ENCODE measurements at places on chromosomes 11 and 22.
A peak's percentile ranks its signal among the peaks of the same experiment; 100 is the strongest.

- DNase-seq: no peak
Observed at GRCh38 chr11:117597071-117597470, 199.9 kb downstream of the DSCAML1 start.

- DNase-seq: no peak
Observed at GRCh38 chr11:133906746-133907145, 50.0 kb downstream of the IGSF9B start.

- no peak for DNase-seq
Observed at GRCh38 chr11:109929308-109929707, 163.9 kb upstream of the ZC3H12C start.

DNA sequence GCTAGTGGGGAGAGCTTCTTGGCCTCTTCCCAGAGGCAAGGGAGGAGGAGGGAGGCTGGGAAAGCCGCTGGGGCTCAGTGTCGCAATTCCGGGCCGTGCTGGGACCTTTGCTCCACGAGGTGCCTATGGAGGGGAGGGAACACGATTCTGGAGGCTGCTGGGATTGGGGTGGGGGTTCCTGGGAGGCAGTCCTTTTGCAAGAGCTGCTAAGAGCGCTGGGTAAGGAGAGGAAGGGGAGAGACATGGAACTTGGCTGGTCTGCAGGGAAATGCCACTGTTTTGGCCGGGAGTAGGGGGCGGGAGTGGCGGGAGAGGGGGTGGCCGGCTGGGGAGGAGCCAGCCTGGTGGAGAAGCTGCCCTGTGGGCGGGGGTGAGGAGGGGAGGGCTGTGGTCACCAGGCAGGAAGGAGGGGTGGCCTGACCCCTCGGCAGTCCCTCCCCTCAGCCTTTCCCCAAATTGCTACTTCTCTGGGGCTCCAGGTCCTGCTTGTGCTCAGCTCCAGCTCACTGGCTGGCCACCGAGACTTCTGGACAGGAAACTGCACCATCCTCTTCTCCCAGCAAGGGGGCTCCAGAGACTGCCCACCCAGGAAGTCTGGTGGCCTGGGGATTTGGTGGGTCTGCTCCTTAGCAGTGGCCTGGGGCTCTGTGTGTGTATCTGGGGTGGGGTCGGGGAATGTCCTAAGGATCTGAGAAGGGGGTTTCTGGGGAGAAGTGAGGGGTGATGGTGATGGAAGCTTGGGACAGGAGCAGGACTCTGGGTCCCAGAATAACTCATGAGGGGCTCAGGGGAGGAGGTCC, at the start of gene NR1H3:
TSS of gene NR1H3 (plus strand) at position 480 of the 800 bp plus-strand sequence. CDS start 1,221 bp downstream, outside the sequence.
- DNase-seq: no peak

DNA sequence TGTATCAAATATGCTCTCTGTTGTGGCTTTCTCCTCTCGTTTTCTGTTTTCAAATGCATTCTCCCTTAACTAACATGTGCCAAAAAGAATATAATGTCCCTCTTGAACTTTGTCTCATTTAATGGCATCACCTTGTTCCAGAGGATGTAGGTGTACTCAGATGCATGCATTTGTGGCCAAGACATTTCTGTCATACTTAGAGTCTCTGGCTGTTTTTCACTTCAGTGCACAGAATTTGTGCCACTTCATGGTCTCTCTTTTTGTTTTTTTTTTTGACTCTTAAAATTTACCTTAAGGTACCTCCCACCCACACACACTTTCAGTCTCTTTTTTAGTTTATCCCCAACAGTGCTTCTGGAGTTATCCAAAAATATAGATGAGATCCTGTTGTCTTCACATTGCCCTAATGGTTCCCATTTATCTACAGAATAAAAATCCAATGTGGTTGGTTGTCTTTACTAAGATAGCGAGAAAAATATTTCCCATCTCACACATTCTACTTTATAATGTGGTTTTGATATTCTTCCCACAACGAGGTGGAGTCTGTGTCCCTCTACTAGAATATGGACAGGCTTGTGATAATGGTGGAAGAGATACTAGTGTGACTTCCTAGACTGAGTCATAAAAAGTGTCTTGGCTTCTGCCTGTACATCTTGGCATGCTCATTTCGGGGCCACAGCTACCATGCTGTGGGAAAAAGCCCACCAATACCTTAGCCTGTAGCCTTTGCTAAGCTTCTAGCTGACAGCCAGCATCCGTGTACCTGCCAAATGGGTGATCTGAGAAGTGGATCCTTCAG, 125.8 kb downstream of the DDX10 start:
- no peak for DNase-seq

DNA sequence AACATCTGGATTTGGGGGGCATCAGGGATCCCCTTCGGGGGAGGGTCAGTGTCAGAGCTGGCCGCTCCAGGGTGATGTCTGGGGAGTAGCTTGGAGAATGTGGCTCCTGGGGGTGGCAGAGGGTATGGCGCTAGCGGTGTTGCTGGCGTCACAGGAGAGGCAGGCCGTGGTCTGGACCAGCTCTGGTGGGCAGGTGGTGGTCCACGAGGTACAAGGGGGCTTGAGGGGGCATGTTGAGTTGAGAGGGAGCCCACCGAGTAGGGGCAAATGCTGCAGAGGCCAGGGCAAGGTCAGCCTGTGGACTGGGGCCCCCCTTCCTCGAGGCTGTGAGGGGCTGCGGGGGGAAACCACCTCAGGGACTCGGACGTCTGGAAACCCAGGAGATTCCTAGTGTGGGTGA, 8.6 kb downstream of the GRAMD4 start:
- DNase-seq: no peak

- no peak for DNase-seq
Observed at GRCh38 chr22:27507111-27507611, 294.4 kb downstream of the MN1 start.

DNA sequence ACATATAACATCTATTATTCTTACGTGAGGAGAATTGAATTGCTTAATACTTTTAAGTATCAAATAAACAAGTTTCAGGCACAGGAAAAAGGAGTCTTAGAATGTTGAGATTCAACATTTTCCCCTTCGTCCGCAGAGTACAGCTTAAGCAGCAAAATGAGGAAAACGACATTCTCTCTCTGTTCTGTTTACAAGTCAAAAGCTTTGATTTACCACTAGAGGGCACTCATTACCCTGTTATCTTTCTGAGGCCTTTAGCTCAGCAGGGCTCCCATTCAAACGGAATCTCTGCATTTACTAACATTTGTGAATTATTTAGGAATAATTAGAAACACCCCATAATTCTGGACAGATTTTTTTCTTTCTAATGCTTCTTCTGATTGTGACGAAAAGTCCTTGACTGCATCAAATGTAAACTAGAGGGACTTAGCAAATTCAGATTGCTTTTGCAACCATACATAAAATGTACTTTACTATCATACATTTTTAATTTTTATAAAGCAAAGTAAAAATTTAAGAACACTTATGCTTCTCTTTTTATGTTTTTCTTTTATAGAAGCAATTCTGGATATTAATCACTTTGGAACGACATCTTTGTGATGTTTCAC, 75.0 kb downstream of the JRKL start:
- peak; percentile 18 for DNase-seq

DNA sequence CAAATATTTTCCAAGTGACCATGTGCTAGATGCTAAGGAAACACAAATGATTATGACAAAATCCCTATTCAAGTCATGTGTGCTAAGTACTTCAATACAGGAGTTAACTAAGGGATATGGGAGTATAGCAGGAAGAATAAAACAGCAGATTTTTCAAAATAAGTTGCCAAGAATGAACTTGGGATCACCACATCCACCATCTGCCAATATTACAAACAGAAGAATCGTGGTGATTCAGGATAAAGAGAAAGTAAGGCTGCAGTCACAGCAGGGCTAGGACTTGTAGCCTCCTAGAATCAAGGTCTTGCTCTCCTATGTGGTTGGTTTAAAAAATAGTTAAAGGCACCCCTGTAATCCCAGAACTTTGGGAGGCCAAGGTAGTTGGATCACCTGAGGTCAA, 34.3 kb downstream of the MRTFA start:
- DNase-seq: no peak

GRCh38 chr11:112318184-112318591, 57.5 kb upstream of the PLET1 start:
- peak; percentile 70 for DNase-seq

DNA sequence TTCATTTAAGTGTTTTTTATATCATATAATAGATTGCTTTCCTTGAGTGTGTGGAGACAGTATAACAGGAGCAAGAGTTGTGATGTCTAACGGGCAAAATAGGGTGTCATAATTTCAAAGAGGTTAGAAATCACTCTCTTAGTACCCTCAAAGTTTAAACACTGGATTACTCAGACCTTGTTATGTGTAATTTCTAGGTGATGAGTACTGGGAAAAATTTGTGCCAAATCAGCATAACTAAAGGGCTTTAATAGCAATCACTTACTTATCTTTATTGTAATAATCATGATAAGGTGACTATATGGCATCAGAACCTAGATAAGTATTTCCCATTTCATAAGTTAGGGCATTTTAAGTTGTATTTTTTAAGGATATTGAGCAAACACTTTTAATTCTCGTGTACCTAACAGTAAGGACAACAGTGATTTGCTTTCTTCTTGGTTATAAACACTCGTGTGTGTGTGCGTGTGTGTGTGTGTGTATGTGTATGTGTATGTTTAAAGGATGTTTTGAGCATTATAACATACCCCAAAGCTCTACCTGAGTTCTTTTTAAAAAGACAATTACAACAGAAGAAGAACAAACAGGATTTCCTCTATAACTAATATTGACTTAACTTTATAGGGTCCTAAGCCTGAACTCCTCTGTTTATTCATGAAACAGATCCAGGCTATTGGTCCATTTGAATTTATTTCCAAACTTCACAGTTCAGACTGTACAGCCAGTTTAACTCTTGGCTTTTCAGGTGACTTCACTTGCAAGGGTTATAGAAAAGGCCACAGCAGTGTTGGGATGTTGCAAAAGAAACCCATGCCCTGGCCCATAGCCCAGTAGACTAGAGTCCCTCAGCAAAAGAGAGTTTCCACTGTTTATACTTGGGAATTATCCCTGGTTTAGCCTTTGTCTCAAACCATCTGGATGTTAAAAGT, 23.7 kb upstream of the PDE3B start:
- DNase-seq: no peak

DNA sequence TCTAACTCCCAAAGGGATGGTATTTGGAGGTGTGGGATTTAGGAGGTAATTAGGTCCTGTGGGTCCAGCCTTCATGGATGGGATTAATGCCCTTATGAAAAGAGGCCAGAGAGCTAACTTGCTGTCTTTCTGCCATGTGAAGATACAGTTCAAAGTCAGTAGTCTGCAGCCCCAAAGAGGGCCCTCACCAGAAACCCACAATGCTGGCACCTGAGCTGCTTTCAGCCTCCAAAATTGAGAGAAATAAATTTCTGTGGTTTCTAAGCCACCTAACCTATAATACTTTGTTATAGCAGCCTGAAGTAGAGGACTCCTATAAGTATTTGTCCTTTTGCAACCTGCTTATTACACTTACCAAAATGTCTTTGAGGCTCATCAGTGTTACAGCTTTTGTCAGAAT, 16.2 kb downstream of the ATM start:
- DNase-seq: no peak

- no peak for DNase-seq
Observed at GRCh38 chr11:1461826-1462697, 24.5 kb downstream of the MOB2 start.

DNA sequence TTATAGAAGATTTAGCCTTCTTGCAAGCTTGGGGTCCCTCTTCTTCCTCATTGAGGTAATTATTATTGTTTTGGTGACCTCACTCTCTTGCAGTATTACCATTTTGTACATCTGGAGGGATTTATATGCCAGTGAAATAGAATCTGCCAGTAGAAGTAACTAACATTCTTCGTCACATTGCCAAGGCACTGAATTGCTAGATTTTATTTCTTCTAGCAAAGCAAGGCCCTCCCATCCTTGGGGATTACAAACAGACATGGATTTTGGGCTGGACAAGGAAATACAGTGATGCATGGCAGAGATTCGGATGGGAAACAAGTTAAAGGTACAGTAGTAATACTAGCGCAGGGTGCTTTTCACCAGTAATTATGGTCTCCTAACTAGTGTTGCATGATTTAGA, 7.8 kb downstream of the ADAMTS15 start:
- DNase-seq: no peak

Data from epithelial cell of prostate (primary cell).